Esophagus muscularis mucosa (tissue), 4 donors: ENCODE measurements at places on chromosomes 13 and 19. TPM values are rescaled to one million over a fixed set of nuclear protein-coding genes. Genes with fewer than 3 reads are reported as not detected.

- no peak for DNase-seq
Measured at GRCh38 chr19:39372047-39372802, 18.7 kb downstream of the PAF1 start.

- DNase-seq, result no peak
Measured at GRCh38 chr19:48950159-48950558, 4.5 kb upstream of the BAX start.

DNA sequence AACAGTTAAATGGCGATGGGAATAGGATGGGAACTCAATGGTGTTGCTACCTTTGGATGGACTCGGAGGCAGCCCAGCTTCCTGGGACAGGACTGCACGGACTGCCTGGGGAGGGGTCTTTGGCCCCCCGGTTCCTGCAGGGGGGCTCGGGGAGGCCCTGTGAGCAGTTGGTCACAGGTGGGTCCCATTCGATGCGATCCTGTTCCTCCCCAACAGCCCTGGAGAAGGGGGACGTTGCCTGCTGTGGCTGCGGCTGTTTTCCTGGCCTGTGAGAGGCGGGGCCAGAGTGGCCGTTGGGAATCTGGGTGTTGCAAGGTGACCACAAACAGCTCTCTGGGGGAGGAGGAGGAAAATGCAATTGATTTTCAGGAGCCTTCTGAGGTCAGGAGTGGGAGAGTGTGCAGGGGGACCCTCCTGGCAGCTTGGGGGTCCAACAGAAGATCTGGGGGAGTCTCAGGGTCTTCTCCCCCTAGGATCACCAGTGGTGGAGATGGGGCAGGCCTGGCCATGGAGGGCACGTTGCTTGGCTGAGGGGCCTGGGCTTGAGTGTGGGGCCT is 1.9 kb upstream of the PLPPR3 start:
- DNase-seq, result no peak

DNA sequence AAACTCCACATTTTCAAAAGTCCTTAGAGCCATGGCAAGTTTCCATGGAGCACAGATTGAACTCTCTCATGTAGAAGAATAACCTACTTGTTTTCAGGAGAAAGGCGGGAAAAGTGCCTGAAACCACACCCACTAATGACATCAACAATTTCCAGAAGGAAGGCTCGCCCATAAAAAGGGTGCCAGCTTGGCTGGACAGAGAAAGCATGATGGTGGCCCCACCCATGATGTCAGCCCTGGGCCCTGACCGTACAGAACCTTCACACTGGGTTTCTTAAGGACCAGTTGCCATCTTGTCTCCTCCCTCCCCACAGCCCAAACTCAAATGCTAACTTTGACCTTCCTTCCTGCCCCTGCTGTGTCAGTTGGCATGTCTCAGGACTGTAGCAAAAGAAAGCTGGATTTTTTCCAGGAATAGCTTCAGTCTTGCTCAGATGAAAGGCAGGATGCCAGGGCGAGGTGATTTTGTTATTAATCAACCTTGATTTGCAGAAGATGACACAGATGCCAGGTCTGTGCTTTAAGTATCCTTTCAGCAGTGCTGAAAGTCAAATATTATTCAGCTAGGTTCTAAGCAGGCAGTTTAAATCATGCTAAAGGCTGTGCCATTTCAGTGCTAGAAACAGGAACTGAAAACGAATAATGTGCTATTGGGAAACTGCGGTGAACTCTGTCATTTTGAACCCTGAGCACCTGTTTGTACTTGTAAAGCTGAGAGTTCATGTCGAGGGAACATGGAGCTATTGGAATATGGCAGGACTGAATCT is 89.5 kb upstream of the RFC3 start:
- DNase-seq, result no peak

DNA sequence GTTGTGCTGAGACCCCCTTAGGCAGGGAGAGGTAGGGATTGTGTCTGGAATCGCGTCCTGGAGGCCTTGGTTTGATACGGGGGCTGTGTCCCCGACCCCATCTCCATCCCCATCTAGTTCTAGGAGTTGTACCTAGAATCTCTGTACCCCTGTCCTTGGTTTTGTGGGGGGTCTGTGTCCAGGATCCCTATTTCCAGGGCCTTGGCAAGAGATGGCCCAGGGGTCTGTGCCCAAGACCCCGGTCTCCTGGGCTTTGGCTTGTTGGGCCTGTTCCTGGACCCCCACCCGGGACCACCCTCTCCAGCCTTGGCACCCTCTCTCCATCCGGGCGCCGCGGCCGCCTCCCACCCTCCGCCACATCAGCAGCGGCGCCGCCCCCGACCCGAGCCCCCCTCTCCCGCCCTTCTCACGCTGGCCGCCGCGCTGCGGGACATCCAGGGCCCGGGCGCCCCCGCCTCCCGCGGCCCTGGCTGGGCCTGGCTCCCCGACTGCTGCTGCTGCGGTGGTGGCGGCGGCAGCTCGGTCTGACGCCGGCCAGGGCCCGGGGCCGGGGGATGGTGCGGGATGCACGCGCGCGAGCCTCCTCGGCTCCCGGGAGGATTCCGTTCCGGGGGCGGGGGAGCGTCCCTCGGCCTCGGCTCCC is at the start of gene NUMBL:
Gene NUMBL (minus strand): TSS at position 602 of the 643 bp plus-strand sequence. CDS start 168 bp downstream, at position 434.
- no peak for DNase-seq

DNA sequence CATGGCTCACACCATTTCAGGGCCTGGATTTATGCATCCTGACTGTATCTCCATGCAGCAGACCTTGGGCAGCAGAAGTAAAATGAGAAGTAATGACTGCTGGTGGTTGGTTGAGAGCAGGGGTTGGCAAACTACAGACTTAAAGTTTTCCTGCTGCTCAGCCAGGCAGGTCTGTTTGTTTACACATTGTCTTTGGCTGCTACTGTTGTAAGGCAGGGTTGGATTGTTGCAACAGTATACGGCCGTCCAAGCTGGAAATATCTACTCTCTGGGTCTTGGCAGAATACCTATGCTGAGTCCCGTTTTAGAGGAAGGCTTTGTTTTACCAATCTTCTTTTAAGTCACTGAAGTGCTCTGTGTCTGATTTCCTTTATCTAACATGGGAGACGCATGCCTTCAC is 13.5 kb downstream of the SNRNP70 start:
- no peak for DNase-seq

DNA sequence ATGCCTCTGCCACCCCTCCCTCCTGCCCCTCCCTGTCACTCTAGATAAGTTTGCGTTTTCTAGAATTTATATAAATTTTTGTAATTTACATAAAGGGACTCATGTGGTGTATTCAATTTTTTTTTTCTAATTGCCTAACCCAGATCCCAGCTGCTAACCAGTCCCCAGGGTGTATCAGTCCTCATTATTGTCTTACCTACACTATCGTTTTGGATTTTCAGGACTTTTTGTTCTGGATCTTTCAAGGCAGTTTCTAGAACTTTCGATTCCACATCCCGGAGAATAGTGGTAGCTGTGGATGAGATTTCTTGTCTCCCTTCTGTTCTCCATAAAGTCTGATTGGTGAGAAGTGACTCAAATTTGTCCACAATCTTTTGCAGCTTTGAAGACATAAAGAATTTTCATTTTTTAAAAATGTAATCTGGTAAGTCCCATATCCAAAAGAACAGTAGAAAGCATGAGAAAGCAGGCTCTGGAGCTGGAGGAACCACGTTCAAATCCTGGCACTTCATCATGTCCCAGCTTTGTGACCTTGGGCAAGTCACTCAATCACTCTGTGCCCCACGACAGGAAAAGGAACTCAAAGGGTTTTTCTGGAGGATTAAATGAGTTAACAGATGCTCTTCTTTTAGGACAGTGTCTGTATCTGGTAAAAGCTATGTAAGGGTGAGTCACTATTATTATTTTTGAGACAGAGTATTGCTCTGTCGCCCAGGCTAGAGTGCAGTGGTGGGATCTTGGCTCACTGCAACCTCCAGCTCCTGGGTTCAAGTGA is 19.7 kb downstream of the ADGRE3 start:
- no peak for DNase-seq

DNA sequence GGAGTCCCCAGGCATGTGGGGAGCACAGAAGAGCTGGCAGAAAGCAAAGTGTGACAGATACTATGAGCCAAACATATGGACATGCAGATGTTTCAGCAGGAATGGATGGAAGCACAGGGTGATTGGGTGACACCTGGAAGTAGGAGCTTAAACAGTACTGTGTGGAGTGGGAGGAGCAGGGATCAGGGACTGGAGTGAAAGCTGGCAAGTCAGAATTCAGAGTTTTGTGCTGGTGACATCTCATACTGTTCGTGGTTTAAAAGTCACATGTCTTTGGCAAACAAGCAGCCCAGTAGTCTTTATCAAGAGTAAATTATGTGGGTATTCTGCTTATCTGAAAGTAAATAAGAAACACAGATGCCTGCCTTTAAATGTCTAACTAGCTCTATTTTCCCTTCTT is 408.2 kb downstream of the COG6 start:
- DNase-seq, result peak; percentile 62

- no peak for DNase-seq
Measured at GRCh38 chr13:46577696-46578589, 25.0 kb downstream of the LRCH1 start.

SHISA2 gene
- not detected for total RNA-seq

CBLC gene
- 0.34 TPM for total RNA-seq

TBXA2R gene
- 4.8 TPM for total RNA-seq

CEACAM7 gene
- total RNA-seq, result not detected

IL12RB1 gene
- total RNA-seq, result 2.0 TPM

ACER1 gene
- total RNA-seq, result not detected

SYNE4 gene
- total RNA-seq, result not detected
